ENCODE measurements at places on chromosomes 11 and 22.

- DNase-seq: no peak
Measured at GRCh38 chr22:36180038-36180880, 19.7 kb upstream of the APOL3 start.

- no peak for DNase-seq
Measured at GRCh38 chr11:25483915-25484635, 847.9 kb upstream of the ANO3 start.

DNA sequence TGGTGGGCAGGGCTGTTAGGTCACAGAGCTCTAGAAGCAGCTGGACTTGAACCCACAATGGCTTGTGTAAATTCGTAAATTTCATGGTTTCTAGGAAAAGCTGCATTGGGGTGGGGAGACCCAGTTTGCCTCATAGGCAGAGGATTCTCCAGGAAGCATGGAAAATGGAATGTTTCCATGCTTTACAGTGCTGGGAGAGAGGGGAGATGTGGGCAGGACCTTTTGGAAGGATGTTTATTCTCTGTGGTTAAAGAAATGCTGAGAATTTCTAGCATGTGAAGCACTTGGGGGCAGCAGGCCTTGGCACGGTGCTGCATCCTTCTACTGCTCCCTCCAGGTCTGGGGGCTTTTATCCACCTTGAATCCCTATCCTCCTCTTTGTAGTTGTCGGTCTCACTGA is 46.3 kb downstream of the TRAF6 start:
- DNase-seq: no peak

GRCh38 chr11:15819679-15820286 is 536.6 kb downstream of the SOX6 start:
- no peak for DNase-seq

GRCh38 chr22:49739138-49739537 is 88.5 kb downstream of the BRD1 start:
- DNase-seq: no peak

DNA sequence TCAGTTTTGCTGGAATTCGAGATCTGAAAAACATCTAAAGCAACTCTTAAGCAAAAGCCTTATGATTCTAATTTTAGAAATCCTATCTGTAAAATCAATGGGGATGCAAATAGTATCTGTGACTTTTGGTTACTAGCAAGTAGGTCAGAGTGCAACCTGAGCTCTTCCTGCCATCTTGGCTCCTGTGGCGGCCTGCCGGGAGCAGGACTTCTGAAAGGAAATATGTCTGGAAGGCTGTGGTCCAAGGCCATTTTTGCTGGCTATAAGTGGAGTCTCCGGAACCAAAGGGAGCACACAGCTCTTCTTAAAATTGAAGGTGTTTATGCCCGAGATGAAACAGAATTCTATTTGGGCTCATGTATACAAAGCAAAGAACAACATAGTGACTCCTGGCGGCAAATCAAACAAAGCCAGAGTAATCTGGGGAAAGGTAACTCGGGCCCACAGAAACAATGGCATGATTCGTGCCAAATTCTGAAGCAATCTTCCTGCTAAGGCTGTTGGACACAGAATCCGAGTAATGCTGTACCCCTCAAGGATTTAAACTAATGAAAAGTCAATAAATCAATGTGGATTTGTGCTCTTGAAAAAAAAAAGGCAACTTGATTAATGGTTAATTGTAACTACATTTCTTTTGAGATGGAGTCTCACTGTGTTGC is 1.7 kb downstream of the SAMM50 start:
- no peak for DNase-seq

- DNase-seq: no peak
Measured at GRCh38 chr11:113960702-113961330, 14.1 kb upstream of the HTR3A start.

- no peak for DNase-seq
Measured at GRCh38 chr11:82859750-82860149, 40.5 kb downstream of the PRCP start.

GRCh38 chr11:126419801-126420697 is 64.6 kb downstream of the ST3GAL4 start:
- DNase-seq: no peak

- DNase-seq: no peak
Measured at GRCh38 chr22:21876486-21877176, 9.2 kb upstream of the MAPK1 start.

DNA sequence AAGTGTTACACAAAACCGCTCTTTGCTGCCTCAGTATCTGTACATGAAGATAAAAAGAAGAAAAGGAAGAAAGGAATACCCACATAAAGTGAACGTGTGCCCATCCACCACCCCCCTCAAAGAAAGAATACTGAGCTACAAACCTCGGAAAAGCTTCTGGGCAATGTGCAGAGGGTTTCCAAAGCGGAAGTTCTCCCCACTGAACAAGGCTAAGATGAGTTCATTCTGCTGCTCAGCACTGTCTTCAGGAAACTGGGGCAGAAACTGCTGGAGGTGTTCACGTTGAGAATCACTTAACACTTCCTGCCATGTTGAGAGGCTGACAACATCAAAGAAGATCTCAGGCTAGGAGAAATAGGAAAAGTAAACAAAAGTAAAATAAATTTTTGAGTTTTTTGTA is 6.9 kb downstream of the NFRKB start:
- no peak for DNase-seq

DNA sequence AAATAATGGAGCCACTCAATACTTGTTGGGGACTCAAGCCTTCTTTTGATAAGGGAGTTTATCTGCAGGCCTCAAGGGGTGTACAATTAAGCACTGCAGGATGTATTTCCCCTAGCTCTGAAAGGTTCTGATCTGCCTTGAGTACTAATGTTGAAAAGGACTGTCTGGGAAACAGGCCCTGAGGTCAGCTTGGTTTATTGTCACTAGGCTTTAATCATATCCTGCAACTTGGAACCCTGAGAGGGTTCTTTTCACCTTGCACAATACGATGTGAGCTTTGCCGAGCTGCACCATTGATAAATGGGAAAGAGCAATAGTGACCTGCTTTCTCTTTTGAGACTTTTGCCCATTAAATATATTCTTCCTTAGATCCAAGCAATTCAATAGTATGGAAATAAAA is 31.6 kb upstream of the HORMAD2 start:
- no peak for DNase-seq

GRCh38 chr22:30427871-30428270 is 2.3 kb downstream of the MTFP1 start:
- no peak for DNase-seq
